Camera-type eye (tissue), 1 donor: ENCODE measurements at places on chromosomes 2 and 18. TPM values are rescaled to one million over a fixed set of nuclear protein-coding genes. Genes with fewer than 3 reads are reported as not detected.

The MYOM1 gene
- total RNA-seq = 40.7 TPM

The MALL gene
- total RNA-seq = 10.9 TPM

The FER1L5 gene
- total RNA-seq = 0.60 TPM

The SIX3 gene
- 35.2 TPM for total RNA-seq

The LINC00305 gene
- not detected for total RNA-seq

The CTDP1 gene
- 20.4 TPM for total RNA-seq

The C1GALT1C1L gene
- total RNA-seq = 1.3 TPM

The ICOS gene
- total RNA-seq = 0.11 TPM

The IMPACT gene
- total RNA-seq = 37.8 TPM

The STAT1 gene
- 61.7 TPM for total RNA-seq

The RFX8 gene
- total RNA-seq = 1.5 TPM

The HS1BP3 gene
- 19.2 TPM for total RNA-seq

The TRIM43 gene
- not detected for total RNA-seq

The FSHR gene
- not detected for total RNA-seq

The SPIRE1 gene
- total RNA-seq = 43.8 TPM

The EPAS1 gene
- total RNA-seq = 71.7 TPM

The RESP18 gene
- total RNA-seq = not detected

The C2orf42 gene
- 30.4 TPM for total RNA-seq

The HADHB gene
- 111 TPM for total RNA-seq

The AQP12B gene
- total RNA-seq = not detected

The ACVR1C gene
- 0.44 TPM for total RNA-seq

The LAMA1 gene
- 34.4 TPM for total RNA-seq

The LBX2 gene
- total RNA-seq = not detected

The KIAA2012 gene
- total RNA-seq = not detected

The EML4 gene
- total RNA-seq = 155 TPM

The PSMA8 gene
- not detected for total RNA-seq

The ARHGEF33 gene
- 3.7 TPM for total RNA-seq

The UCN gene
- 4.7 TPM for total RNA-seq

The FAM124B gene
- 8.2 TPM for total RNA-seq

The PROKR1 gene
- 3.1 TPM for total RNA-seq

The DNAJC5G gene
- total RNA-seq = not detected

The CXCR4 gene
- total RNA-seq = 95.7 TPM

The GALR1 gene
- 0.16 TPM for total RNA-seq

The STRADB gene
- 95.5 TPM for total RNA-seq

The DTNA gene
- 46.2 TPM for total RNA-seq

The SIX2 gene
- total RNA-seq = 12.4 TPM

The ZAP70 gene
- 1.5 TPM for total RNA-seq

The SPRED2 gene
- total RNA-seq = 19.0 TPM

The DAW1 gene
- 0.44 TPM for total RNA-seq

The KATNAL2 gene
- 4.6 TPM for total RNA-seq

The MFSD6 gene
- total RNA-seq = 33.6 TPM

The ITPRID2 gene
- total RNA-seq = 160 TPM
